Astrocyte of the hippocampus (primary cell): ENCODE measurements at places on chromosomes 4 and X.

GRCh38 chrX:23341452-23341851 lies 6.8 kb downstream of the PTCHD1 start:
- peak; percentile 69 for DNase-seq

- peak; percentile 67 for DNase-seq
Observed at GRCh38 chr4:139655116-139655515, 10.5 kb upstream of the MGST2 start.

- DNase-seq = no peak
Observed at GRCh38 chr4:158461336-158461735, 60.3 kb upstream of the RXFP1 start.

DNA sequence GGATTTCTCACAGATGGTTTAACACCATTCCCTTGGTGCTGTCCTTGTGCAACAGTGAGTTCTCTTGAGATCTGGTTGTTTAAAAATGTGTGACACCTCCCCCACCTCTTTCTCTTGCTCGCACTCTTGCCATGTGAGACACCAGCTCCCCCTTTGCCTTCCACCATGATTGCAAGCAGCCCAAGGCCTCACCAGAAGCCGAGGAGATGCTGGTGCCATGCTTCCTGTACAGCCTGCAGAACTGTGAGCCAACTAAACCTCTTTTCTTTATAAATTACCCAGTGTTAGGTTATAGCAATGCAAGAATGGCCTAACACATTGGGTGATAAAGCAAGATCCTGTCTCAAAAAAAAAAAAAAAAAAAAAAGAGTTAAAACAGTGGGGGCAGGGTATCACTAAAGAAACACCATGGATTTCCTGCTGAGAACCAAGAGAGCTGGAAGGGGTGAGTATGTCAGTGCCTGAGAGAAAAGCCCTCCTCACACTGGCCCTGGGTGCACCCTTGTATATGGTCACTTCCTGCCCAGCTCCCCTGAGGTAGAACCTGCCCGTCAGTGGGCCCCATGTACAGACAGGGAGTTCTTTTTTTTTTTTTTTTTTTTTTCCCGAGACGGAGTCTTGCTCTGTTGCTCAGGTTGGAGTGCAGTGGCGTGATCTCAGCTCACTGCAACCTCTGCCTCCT lies 46.4 kb downstream of the APOO start:
- no peak for DNase-seq

GRCh38 chr4:138558886-138559285 lies 316.7 kb upstream of the SLC7A11 start:
- no peak for DNase-seq

- peak; percentile 64 for DNase-seq
Observed at GRCh38 chrX:39261446-39262147, 460.3 kb downstream of the MID1IP1 start.

GRCh38 chr4:87949961-87950360 lies 25.6 kb upstream of the SPP1 start:
- DNase-seq = peak; percentile 51

GRCh38 chr4:83631066-83631465 lies 95.2 kb downstream of the GPAT3 start:
- no peak for DNase-seq

- peak; percentile 59 for DNase-seq
Observed at GRCh38 chrX:24081661-24082154, 27.0 kb downstream of the EIF2S3 start.
